ENCODE measurements at places on chromosomes 11 and 22. TPM values are rescaled to one million over a fixed set of nuclear protein-coding genes. Genes with fewer than 3 reads are reported as not detected.

SESN3 gene
- 30.4 TPM for total RNA-seq

KDM4D gene
- 3.7 TPM for total RNA-seq

DNA sequence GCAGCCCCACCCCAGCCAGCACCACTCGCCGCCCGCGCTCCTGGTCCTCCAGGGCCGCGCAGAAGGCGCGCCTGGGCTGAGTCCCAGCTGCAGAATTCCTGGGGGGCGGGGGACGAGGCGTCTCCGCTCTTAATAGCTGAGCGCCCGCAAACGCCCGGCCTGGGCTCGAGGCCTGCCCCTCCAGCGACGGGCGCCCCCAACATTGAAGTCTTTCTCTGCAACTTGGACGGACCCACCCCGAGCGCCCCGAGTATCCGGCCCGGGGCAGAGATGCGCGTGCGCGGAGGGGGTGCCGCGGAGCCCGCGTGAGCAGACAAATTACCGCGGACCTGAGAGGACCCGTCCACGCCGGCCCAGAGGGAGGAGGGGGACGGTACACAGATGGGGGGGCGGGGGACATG, 6.7 kb upstream of the SYT7 start:
- DNase-seq: peak; percentile 95

- no peak for DNase-seq
Observed at GRCh38 chr11:71988050-71988449, 10.7 kb upstream of the IL18BP start.

IGF2 gene
- total RNA-seq: 1.2 TPM

GRCh38 chr11:107859459-107860239, 1.1 kb upstream of the SLC35F2 start:
- DNase-seq: peak; percentile 61

DNA sequence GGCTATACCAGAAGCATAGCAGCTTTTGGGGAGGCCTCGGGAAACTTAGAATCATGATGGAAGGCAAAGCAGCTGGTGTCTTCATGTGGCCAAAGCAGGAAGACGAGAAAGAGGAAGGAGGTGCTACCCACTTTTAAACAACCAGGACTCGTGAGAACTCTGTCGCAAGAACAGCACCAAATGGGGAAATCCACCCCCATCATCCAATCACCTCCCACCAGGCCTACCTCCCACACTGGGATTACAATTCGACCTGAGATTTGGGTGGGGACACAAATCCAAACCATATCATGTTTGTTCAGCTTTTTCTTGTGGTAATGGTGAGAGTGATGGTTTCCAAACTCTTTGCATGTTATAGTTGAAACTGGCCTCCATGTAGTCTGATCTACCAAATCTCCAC, 32.5 kb upstream of the OR10D3 start:
- DNase-seq: no peak

IRAG1 gene
- 4.5 TPM for total RNA-seq
